ENCODE measurements at places on chromosomes 1 and 21.

- DNase-seq = no peak
Measured at GRCh38 chr1:155942578-155943141, 1.2 kb downstream of the RXFP4 start.

GRCh38 chr1:231557411-231557810 is 28.9 kb downstream of the TSNAX start:
- DNase-seq = no peak

DNA sequence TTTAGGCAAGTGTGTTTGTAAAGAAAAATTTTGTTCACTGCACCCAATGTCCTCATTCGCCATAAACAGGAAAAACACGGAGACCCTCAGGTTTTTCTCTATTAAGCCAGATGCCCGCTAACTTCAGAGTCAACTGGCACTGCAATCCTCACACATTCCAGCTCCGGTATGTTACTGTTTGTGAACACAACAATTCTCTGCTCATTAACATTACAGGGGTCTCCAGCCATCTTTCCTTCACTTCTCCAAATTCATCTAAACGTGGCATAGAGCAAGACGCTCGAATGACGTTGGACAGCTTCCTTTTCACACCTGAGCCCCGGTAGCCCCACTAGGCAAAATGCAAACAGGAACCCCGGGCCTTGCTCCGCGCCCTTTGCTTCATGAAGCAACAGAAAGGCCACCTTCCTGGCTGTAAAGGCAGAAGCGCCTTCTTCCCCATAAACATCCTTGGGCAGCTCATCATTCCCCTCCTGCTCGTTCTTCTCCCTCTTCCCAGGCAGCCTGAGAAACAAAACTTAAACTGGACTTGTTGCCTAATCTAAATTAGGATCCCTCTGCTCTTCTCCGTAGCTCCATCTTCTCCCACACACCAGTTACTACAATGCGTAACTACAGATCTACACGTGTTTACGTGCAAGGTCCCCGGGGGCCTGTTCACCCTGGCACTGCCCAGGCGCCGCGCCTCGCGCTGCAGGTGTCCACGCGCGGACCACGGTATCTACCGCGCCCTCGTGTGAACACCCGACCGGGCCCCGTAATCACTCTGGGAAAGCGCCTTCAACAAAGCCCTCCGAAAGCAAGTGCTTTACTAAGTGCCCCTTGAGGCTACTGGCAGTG is 1.2 kb downstream of the LBR start:
- DNase-seq = no peak

DNA sequence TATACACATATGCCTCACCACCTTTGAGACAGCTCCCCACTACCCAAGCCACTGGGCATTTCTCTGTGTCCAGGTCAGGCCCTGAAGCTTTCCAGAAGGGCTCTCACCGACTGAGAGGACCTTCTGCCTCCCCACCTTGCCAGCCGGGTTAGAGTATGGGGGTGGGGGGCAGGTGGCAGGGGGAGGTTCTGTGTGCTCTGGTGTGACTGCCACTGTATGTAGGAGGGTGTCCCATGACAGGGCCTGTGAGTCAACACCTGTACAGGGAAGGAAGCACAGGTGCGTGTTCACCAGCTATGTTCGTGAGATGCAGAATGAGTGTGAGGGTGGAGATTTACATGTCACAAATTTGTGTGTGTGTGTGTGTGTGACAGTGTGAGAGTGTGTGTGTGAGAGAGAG is 7.0 kb downstream of the AHDC1 start:
- no peak for DNase-seq

DNA sequence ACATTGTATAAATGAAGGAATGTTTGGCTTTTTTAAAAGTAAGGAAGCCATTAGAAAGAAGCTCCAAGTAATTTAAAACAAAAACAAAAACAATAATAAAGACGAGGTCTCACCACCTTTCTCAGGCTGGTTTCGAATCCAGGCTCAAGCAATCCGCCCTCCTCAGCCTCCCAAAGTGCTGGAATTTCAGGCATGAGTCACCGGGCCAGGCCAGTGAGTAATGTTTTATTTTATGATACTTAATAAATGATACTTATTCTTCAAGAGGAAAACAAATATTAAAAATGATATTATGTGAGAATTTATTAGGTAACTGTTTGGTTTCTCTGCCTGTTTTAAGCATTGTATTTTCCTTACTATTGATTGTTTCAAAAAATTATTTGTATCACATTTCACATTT is 201.4 kb upstream of the BRINP3 start:
- no peak for DNase-seq

DNA sequence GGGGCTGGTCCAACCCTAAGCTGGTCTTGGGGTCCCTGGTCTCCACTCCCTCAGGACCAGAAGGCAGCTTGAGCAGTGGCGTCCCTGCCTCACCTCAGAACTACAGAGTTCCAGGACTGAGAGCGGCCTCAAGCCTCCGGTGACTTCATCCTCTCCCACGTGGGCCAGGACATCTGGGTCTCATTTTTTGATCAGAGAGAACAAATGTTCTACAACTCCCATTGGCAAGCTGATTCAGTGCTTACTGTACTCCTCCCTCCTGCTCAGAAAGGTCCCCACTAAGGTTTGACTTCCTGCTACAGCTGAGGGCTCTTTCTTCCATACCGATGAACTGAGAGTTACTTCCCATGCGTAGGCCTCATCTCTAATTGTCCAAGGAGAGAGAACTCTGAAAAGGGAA is 78.5 kb downstream of the PLXNA2 start:
- no peak for DNase-seq

DNA sequence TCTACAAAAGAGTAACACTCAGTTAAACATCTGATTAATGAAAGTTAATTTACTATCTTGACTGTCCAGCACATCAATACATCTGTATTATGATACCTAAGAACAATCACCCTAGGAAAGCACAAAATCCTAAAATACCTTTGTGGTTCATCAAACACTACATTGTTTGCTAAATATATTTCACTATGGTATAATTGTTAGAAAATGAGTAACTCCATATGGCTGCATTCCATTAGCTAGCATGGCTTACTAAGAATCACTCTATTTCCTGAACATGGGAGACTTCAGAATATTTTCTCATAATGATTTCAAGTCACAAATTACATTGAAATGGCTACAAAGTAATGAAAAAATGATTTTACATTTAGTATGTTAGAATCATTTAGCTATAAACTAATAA is 12.5 kb downstream of the TRMT1L start:
- DNase-seq = no peak

DNA sequence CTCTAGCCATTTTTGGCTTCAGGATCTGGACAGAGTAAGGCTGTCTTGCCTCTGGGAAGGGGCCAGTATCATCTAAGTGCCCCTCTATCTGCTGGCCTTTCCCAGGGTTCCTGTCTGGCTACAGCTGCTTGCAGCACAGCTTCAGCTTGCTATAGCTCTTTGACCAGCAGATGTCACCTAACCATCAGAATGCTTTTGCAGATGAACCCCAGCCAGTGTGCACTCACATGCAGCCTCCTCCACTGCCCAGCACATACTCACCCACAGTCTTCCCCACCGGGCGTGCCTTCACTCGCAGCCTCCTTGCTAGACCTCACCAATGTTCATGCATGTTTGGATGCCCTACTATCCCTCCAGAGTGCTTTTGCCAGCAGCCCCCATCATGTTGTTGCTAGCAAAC is 769.0 kb downstream of the BRINP3 start:
- no peak for DNase-seq

- DNase-seq = no peak
Measured at GRCh38 chr21:18403735-18404450, at the start of gene TMPRSS15. TMPRSS15 (minus strand) TSS chr21:18403785; CDS start chr21:18403622, 163 bp downstream.

DNA sequence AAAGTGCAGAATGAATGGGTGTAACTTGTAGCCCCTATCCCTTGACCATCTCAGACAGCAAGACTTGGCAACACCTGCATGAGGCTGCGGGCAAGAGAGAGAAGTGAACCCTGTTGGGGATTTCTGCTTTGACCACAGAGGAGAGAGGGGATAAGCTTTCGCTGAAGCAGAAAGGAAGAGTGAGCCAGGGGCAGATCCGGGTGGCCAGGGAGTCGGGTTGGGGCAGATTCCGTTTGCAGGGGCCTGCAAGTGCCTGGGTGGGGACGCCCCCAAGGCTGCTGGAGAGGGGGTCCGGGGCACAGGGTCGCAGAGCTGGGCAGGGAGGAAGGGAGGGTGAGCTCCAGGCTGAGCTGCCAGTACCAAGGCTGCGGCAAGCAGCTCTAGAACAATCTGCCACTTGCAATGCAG is 25.3 kb upstream of the PIK3CD start:
- no peak for DNase-seq

DNA sequence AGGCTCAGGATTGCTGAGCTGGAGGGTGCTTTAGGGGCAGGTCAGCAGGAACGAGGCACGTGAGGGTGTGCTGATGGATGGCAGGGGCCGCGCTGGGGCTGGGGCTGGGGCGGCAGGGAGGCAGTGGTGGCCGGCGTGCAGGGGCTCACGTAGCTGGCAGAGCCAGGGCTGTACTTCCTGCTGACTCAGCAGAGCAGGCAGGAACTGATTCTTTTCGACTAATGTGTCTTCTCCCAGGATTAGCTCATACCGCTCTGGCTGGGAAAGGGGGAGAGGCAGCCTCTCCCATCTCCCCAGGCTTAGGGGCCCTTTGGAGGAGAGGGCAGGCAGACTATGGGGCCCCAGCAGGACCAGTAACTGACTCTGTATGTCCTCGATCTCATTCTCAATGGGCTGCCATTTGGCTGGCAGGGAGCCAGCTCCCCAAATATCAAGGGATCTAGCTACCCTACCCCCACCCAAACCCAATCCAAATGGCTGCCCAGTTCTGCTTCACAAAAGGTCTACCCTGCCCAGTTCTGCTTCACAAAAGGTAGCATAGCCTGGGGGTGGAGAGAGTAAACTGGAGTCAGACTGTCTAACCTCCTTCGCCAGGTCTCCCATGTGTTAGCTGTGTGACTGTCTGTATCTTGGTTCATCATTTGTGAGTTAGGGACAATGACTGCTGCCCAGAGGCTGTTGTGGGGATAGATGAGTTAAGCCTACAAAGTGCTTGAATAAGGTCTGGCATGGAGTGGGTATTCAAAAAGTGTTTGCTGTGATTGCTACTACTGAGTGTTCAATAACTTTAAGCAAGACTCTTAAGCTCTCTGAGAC is 100.1 kb upstream of the SLC2A1 start:
- no peak for DNase-seq

- DNase-seq = no peak
Measured at GRCh38 chr1:161473348-161473747, 31.9 kb upstream of the FCGR2A start.

DNA sequence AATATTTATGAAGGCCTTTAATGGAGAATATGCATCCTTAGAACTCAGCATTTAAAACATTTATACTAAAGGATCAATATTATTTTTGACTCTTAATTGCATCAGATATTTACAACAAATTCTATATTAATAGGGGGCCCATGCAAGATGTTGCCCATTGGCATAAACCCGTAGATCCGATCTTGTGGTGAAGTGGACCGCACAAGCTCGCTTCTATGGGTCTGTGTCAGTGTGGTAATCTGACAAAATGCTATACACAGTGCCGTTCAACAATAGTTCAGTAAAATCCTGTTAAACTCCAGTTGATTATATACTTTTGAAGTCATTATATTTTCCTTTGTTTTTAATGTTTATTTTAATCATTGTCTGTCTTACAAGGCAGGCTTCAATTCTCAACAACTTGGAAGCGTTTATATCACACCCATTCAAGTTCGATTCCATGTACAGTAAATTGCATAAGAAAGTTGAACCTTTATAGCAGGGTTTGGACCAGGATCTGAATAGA is 809.2 kb downstream of the USP25 start:
- no peak for DNase-seq

DNA sequence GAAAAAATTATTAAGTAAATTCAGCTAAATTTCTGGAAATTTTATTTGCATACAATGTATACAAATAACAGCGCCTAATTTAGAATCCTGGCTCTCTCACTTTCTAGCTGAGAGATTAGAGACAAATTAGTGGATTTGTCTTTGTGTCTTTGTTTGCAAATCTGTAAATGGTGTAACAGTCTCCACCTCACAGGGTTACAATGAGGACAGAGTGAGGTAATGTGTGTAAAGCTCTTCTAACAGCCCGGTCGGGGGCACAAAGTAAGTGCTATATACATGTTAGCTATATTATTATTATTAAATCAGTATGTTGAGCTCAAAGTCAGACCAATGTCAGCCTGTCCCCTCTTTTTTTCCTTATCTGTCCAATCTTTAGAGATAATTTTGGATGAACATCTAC is 5.0 kb upstream of the ADAMTSL4 start:
- no peak for DNase-seq

DNA sequence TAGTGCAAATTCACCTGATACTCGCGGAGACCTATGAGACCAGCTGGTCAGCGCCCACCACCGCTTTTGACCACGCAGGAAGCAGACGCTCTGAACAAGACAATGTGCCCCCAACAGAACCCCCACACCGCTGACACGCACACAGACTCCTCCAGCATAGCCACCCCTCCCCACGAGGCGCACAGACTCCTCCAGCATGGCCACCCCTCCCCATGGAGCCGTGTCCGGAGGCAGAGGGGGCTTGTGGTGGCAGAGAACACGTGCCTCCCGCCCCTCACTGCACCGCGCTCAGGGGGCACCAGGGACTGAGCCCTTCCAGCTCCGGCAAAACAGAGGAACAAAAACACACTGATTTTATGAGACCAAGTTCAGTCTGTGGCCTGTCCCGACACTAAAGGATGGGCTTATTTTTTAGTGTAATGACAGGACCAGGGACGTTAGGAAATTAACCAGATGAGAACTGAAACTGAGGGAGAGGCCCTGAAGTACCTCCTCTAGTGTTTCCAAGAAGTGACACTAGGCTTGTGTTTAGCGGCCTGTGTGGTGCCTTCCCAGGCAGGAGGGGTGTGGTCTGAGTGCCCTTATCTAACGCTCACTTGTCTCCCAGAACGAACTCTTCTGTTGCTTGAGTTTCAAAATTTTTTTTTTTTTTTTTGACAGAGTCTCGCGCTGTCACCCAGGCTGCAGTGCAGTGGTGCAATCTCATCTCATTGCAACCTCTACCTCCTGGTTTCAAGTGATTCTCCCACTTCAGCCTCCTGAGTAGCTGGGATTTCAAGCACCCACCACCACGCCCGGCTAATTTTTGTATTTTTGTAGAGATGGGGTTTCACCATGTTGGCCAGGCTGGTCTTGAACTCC is 10.0 kb upstream of the AGPAT3 start:
- no peak for DNase-seq

GRCh38 chr1:95095833-95096217 is 21.3 kb upstream of the TLCD4 start:
- DNase-seq = no peak

DNA sequence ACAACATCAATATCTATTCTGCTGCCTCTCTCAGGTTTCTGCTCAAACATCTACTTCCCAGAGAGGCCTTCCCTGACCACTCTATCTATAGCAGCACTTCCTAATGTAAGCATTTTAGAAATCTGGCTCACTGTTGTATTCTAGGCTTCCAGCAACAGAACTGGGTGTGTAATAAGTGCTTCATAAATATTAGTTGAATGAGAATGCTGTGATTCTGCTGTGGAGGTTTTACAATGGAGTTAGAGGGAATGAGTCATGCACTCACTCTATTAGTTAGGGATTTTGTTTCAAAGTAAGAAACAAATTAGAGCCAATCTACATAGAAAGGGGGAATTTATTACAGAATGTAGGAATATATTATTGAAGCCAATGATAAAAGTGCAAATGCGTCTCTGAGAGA is 38.6 kb upstream of the SLC35F3 start:
- no peak for DNase-seq
